Stimulated activated CD4-positive, alpha-beta T cell treated with anti-CD3 and anti-CD28 coated beads, Interleukin-4, amount 100 ng/mL, for 48 hours (primary cell): ENCODE measurements at places on chromosomes 16 and 17.

GRCh38 chr16:87465306-87465705 lies 27.5 kb downstream of the ZCCHC14 start:
- DNase-seq, result no peak

- no peak for DNase-seq
Measured at GRCh38 chr16:57529391-57530103, 6.8 kb downstream of the CCDC102A start.

DNA sequence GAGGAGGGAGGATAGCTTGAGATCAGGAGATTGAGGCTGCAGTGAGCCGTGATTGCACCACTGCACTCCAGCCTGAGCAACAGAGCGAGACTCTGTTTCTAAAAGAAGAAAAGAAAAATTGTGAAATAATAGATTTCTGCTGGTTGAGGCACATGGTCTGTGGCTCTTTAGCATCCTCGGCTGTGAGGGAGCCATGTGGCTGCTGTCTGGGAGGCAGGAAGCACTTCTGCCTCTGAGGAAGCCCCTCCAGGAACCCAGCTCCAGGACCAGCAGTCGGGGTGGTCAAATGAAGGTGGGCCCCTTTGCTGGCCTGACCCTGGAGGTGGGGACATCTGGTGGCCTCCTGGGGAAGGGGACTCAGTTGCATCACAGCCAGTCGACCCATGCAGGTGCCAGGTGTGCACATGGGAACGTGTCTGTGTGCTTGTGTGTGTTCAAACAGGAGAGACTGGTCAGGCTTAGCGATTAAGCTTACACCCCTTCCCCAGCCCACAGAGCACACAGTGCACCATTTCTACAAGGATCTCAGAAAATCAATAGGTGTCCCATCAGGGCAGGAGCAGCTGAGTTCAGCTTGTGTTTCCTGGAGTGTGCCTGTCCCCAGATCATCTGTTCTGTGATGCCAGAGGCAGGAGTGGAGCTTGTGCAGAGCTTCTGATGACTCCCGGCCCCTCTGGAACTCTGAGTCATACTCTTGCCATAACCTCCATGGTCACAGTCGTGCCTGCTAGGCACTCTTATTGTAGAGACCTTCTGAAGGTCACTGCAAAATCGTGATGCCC lies 24.3 kb upstream of the MGAT5B start:
- DNase-seq, result no peak

- no peak for DNase-seq
Measured at GRCh38 chr17:69710926-69711325, 296.4 kb downstream of the MAP2K6 start.

GRCh38 chr17:3915995-3916696 lies at the start of gene P2RX1:
TSS of gene P2RX1 (minus strand) at chr17:3916465. CDS start at chr17:3916225, 240 bp downstream.
- peak; percentile 22 for DNase-seq

- no peak for DNase-seq
Measured at GRCh38 chr16:49019081-49019633, 262.5 kb downstream of the CBLN1 start.

DNA sequence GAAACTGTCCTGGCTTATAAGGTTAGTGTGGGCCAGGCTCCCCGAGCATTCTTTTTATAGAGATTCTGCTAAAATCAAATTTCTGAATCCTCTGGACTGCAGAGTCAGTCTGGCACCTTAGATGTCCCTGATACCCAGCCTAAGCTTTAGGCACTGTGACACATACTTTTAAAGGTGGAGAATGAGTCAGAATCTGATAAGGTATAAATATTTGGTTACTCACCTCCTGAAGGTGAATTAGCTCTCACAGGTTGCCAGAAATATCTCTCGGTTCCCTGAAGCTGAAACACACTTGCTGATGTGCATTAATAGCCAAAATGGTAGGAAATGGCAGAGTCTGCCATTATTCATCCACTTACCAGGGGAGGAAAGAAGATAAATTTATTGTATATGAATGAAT lies 446.9 kb downstream of the UTP18 start:
- DNase-seq, result no peak

DNA sequence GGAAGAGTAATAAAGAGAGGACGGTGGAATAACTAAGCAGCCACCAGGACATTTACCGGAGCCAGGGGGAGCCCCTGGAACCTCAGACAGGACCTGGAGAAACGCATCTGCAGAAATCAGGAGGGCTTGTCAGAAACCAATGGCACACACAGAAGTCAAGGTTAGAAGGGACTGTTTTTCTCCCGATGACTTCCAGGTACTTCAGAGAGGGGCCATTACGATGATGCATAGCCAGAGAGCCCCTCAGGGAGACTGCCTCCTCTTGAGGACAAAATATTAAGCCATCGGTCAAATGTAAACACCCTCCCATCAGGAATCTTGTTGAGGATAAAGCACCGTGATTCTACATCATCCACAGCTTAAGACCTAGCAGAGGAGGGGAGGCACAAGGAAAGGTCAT lies 333.6 kb upstream of the CDH5 start:
- DNase-seq, result no peak

- no peak for DNase-seq
Measured at GRCh38 chr16:64416216-64417005, 705.5 kb downstream of the CDH11 start.

DNA sequence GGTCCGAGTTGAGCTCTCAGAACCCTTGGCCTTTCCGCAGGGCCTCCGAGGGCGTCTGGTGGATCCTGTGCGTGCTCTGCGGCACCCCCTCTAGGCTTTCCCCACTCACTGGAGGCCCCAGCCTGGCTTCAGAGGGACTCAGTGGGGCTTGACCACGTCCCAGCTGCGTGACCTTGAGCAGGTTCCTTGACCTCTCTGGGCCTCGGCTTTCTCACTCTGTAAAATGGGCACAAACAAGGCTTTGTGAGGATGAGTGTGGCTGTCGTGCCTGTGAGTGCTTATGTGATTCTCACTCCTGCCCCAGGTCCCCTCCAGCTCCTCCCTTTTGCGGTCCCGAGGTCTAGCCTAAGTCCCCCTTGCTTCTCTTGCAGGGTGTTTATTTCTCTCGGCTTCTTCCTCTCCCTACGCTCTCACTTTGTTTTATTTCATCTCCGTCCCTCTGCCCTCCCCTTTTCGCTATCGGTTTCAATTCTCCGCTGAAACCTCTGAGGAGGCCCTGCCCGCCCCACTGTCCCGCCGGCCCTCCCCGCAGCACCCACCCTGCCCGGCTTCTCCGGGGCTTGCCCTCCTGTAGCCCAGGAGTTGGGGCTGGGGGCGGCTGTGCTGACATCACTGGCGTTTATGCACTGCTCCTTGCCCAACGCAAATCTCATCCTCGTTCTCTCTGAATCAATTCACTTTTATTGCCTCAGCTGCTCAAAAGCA lies 82.3 kb upstream of the CBX4 start:
- DNase-seq, result no peak

DNA sequence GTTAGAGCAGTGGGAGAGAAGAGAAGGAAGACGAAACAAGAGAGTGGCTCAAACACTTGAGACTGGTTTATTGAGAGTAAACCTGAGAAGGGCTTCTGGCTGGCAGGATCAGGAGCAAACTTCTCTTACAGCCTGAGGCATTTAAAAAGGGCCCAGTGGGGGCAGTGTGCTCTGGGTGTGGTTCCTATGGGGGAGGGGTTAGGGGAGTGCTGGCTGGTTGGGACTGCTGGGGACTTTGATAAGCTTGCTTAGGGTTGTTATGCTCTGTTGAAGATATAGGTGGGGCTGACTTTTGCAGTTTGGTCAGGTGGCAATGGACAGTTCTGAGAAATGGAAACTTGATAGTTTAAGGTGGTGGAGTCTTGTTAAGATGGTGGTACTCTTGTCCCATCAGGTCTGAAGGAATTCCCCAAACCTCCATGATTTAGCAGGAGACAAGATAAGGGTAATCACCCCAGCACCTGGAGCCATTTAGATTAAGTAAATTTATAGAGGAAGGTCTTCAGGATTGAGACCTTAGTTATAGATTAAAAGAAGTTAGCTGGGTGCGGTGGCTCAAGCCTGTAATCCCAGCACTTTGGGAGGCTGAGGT lies 79.3 kb downstream of the EMP2 start:
- DNase-seq, result no peak

GRCh38 chr17:9878786-9879525 lies 26.1 kb downstream of the RCVRN start:
- no peak for DNase-seq

DNA sequence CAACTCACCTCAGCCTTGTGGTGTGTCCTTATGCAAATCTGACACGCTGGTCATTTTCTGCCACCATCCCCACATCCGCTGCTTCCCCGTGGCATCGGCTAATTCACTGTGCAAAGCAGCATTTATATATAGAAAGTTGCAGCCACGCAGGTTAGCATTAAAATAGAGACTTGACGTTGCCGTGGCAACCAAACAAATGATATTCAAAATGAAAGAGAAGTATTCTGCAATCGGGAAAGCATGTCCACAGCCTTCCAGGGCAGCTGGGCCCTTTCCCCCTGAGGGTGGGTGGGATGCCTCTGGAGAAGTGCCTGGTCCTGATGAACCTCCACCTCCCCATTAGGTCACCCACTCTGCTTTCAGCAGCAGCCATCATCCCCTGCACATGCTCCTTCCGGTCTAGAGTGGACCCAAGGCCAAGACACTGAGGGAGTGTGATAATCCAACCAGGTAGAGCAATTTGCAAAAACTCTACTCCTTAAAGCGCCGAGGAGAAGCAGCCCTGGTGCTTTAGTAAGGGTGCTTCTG lies 138.7 kb downstream of the GAS7 start:
- no peak for DNase-seq

DNA sequence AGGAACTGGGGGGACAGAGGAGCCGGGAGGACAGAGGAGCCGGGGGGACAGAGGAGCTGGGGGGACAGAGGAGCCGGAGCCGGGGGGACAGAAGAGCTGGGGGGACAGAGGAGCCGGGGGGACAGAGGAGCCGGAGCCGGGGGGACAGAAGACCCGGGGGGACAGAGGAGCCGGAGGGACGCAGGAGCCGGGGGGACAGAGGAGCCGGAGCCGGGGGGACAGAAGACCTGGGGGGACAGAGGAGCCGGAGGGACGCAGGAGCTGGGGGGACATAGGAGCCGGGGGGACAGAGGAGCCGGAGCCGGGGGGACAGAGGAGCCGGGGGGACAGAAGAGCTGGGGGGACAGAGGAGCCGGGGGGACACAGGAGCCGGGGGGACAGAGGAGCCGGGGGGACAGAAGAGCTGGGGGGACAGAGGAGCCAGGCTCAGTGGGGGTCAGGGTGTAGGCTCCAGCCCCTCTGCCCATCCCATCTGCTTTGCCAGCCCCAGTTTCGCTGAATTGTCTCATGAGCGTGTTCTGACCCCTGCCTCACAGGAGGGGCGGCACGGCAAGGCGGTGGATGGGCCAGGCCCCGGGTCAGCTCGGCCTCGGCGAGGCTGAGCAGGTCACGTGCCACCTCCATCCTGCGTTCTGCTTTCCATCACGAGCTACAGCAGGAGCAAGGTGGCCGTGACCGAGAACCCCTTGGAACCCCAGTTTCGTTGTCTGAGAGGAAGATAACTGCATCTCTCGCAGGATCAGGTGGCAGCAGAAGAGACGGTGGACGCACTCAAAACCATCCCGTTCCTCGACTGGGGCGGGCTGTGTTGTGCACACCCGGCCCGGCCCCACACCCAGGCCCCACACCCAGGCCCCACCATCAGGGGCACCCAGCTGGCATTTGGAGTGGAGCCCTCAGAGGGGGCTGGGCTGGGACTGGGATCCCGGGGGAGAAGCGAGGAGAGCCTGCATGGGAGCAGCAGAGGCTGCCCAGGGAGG lies 26.1 kb upstream of the CBFA2T3 start:
- no peak for DNase-seq

- no peak for DNase-seq
Measured at GRCh38 chr16:70630960-70631745, 15.2 kb upstream of the IL34 start.

- no peak for DNase-seq
Measured at GRCh38 chr16:70726892-70727361, 41.1 kb upstream of the MTSS2 start.

GRCh38 chr16:78375055-78375679 lies 275.7 kb downstream of the WWOX start:
- DNase-seq, result no peak

GRCh38 chr17:45385331-45385997 lies 47.2 kb downstream of the ARHGAP27 start:
- peak; percentile 97 for DNase-seq

- no peak for DNase-seq
Measured at GRCh38 chr16:79772784-79773183, 172.2 kb upstream of the MAF start.

DNA sequence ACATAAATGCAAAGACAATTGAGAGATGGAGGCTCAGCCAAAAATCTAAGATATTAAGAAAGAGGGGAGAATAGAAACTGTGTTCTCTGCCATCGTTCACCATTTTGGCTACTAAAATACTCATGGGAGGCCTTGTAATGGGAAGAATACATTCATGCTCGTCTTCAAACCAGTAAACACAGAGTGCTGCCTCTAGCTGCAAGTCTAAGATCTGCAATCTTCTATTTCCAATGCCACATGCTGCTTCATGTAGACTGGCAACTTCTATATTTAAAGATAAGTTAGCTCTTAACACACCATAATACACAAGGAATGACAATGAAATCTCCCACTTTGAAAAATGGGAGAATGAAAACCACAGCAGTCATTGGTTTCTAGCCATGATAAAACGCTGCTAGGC lies 387.3 kb downstream of the HS3ST3B1 start:
- DNase-seq, result no peak

DNA sequence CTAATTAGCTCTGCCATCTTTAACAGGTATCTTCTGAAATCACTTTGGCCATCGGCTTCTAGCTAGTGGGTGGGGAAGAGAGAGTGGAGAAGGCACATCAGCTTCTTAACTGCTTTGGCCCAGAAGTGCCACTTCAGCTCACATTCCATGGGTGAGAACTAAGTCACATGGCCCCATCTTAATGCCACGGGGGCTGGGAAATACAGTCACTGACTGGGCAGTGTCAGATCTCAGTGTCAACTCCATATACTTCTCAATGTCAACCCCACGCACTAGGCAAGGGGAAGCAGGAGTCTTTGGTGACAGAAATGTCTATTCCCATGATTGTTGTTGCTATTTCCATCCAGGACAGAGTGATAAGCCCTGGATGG lies 29.4 kb downstream of the CCR7 start:
- no peak for DNase-seq

DNA sequence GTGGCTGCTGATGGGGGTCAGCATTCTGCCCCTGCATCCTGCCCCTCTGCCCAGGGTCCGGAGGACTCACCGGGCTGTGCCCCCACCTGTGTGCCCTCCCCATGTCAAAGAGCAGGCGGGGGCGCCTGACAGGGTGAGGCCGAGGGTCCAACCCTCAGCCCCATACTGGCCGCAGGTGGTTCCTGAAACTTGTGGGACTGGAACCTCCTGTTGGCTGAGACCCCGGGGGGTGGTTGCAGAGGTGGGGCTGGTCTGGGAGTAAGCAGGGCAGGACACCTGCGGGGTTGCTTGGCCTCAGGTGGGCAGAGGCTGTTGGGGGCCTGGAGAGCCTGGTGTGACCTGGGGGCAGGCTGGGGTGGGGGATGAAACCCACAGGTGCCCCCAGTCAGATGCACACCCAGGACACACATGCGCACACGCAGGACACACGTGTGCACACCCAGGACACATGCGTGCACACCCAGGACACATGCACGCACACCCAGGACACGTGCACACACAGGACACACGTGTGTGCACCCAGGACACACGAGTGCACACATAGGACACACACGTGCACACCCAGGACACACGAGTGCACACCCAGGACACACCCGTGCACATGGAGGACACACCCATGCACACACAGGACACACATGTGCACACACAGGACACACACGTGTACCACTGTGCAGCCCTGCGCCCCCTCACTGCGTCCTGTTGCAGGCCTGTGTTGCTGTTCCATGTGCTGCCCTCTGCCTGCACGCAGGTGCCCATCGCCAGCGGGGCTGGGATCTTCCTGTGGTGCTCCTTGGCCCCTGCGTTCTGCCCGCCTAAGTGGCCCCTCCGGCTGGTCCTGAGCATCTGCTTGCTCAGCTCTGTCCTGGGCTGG lies 31.4 kb downstream of the SOX8 start:
- no peak for DNase-seq
